ENCODE measurements at places on chromosomes 2 and 18.

DNA sequence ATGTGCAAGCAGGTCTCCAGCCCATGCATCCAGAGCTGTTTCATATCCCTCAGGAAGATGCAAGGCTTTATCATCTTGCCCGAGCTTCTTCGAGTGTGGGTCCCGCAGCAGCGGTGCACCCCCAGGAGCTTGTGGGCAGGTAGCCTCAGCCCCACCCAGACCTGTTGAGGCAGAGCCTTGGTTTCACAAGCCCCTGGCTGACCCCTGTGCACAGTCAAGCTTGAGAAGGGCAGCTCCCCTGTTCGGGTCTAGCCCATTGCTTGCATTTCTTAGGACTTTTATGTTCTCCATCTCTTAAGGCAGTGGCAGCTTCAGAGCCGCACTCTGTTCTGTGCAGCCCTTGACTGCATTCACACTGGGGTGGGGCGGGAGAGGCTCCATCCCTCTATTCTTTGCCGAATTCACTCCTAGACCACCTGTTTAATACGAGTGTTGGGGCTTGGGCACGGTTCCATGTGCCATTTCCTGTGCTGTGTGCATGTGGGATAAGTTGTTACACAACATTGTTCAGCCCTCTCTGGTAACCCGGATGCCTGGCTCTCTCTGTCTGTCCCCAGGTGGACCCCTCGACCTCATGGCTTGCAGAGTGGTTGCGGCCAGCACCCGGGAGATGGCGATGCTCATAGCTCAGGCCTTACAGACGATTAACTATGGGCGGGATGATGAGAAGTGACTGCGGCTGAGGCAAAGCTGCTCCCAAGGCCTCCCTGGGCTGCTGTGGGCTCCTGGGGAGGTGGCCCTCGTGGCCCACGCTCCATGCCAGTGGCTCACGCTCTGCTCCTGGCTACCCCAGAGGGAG lies 48.7 kb downstream of the IMPA2 start:
- DNase-seq, result no peak

DNA sequence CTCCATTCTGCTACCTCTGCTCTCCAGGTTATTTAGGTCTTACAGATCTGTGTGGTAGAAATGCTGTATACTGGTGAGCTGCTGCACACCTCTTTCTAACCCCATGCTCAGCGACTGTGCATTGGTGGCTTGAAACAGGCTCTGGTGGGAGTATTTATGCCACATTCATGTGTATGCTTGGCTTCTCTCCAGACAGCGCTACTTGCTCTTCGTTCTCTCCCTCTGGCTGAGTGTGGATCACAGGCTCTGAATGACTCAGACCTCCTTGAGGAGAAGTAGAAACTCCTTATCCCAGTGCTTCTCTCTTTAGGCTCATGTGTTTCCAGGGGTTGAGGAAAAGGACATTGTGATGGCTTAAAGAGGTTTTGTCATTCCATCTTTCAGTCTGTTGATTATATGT lies 54.9 kb downstream of the FHOD3 start:
- peak; percentile 33 for DNase-seq

DNA sequence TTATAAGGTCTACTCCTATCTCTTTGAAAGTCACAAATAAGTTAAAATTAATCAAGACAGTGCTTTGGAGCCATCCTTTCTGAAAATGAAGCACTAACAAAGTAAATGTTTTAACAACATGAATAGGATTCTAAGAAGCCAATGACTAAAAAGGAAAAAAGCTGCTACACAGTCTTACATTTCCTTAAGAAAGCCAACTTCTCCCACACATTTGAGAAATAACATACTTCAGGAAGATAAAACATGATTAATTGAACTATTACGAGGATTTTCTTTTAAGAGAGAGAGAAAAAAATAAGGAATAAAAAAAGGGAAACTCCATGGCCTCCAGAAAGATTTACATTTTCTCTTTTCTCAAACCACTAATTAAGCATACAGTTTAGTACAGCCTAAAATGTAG lies 113.1 kb downstream of the GCA start:
- no peak for DNase-seq

GRCh38 chr2:168245074-168245825 lies 2.1 kb downstream of the STK39 start:
- DNase-seq, result no peak

DNA sequence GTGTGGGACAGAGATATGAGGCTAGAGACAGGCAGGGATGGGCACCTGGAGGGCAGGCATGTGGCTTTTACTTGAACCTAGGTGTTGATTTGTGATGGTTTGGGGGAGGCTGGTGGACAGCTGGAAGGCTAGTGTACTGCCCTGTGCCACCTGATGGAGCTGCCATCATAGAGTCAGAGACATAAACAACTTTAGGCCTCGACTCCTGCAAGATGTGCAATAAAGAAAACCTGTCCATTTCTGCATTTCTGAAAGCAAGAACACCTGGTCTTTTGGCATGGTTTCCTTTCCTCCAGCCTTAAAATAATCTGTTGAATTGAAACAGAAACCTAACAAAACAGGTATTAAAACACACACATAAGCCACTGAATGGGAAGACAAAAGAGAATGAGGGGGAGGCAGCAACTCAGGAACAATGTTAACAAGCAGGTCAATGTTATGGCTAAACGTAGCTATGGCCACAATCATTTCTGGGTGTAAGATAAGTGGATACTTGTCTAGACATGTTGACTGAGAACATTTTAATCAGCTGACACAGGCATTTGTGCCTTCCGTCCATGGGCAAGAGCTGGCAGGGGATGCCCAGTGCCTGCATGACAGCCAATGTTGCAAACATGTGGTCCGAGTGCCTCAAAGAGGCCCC lies 87.8 kb downstream of the KCTD1 start:
- no peak for DNase-seq

DNA sequence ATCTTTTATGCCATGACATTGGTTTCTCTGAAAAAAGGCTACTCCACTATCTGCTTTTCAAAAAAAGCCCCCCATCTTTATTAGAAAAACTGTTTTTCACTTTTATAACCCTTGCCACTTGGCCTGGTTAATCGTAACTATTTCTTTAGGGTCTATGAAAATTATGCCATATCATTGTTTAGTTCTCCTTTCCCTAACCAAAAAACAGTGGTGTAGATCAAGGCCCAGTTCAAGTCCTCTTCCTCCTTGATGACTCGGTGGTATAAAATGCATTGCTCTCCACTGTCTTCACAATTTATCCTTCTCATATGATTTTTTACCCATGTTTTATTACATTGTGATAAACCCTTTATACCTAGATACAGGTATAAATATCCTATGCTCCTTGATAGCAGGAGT lies 205.5 kb downstream of the ZNF521 start:
- no peak for DNase-seq

- DNase-seq, result no peak
These were observed 190.4 kb downstream of the RIT2 start for GRCh38 chr18:42925036-42925435.

DNA sequence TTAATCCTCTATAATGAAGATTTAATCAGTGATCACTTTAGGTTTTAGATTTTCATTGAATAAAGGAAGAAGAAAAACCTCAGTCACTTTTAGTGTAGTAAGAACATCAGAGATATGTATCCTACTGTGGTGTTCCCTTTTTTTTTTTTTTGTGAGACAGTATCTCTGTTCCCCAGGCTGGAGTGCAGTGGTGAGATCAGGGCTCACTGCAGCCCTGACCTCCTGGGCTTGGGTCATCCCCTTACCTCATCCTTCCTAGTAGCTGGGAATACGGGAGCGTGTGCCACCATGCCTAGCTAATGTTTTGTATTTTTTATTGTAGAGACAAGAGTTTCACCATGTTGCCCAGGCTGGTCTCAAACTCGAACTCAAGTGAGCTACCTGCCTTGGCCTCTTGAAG lies 5.1 kb downstream of the SLC39A10 start:
- DNase-seq, result no peak

DNA sequence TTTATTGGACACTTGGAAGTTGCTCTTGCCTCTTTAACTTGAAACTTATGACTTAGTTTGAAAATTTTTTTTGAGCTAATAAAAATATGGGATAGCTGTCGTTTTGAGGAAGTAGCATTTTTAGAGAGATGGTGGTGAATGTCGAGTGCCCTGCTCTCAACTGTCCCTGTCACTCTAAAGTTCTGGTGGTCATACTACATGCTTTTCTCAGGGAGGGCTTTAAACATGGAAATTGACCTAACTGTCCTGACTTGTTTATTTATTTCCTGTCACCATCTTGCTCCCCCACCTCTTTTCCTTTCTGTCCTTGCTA lies 16.0 kb downstream of the CEP192 start:
- DNase-seq, result no peak

DNA sequence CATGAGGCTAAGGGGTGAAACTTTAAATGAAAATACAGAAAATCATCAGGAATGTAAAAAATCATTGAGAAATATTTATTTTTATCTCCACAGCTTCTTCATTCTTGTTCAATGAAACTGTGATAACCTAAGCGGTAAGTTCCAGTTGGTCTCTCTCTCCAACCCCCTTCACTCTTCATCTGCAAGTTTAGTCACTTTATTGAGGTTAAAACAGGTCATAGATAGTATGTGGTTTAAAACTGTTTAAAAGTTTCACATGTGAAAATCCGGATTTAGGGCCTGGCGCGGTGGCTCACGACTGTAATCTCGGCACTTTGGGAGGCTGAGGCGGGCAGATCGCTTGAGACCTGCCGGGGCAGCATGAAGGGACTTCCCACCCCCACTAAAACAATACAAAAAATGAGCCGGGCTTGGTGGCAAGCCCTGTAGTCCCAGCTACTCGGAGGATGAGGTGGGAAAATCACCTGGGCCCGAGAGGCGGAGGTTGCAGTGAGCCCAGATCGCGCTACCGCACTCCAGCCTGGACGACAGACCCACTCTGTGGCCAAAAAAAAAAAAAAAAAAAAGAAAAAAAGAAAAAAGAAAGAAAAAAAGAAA lies 1.6 kb upstream of the PHLPP1 start:
- no peak for DNase-seq

GRCh38 chr2:217800433-217801114 lies 202.2 kb downstream of the TNS1 start:
- DNase-seq, result peak; percentile 0

DNA sequence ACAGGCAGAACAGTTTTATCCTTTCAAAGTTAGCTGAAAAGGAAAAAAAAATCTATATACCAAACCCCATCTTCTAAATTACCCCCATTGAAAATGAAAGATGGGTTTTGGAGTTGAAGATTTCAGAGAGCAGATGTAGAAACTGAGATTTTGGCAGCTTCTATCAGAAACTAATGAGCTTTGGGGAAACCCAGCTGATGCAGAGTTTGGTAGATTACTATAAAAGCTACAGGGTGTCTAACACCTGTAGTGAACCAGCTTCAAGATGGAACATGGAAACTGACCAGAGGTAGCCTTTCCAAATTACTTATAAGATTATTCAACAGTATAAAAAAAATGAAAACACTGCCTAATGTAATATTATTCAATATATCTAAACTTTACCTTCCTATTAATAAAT lies 583.1 kb downstream of the XIRP2 start:
- no peak for DNase-seq

Data from thoracic aorta (tissue), 2 donors.